ENCODE measurements at places on chromosomes 6 and 20.

DNA sequence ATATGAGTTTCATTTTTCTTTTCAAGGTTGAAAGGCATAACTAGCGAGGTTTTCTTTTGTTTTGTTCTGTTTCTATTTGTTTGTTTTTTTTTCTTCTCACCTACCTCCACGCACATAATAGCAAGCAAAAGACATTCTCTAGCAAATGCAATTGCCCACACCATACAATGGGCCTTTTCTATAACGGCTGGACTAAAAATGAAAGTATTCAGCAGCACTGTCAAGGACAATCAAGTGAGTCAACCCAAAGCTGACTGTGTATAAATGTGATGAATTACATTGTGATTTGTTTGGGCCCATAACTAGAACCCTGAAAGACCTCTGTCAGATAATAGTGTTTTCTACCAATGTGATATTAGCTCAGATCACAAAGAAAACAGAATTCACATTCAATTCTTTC lies 496.7 kb downstream of the RNF144B start:
- no peak for DNase-seq

DNA sequence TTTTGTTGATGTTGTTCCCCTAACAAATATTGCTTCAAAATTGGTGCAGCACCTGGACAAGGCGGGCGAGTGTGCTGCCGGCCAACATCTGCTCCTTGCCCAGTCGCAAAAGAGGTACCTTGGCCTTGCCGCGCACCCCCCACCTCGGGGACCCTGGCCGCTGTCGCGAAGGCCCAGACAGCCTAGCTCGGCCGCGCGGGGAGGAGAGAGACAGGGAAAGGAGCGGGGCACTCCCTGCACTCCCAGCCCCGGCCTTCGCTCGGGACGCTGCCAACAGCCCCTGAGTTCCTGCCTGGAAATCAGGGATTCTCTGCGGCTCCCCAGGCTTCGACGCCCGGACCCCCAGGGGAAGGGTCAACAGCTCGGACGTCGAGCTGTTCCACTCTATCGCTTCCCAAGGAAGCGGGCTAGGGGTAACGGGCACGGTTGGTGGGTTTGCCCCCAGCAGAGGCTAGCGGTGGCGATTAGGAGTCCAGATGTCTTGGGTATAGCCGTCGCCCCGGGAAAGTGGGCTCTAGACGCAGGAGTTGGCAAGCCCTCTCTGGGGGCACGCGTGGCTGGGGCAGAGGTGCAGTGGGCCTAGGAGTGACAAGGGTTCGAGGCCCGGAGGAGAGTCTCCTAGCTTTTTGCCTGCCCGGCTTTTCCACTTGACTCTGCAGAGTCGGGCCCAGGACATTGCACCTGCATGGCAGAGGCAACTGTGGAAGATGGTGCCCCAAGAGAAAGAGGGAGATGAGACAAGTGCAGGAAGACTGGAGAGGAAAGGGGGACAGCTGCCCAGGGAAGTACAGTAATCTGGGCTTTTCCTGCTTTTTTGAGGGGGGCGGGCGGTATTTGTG lies 8.2 kb downstream of the POU3F2 start:
- no peak for DNase-seq

DNA sequence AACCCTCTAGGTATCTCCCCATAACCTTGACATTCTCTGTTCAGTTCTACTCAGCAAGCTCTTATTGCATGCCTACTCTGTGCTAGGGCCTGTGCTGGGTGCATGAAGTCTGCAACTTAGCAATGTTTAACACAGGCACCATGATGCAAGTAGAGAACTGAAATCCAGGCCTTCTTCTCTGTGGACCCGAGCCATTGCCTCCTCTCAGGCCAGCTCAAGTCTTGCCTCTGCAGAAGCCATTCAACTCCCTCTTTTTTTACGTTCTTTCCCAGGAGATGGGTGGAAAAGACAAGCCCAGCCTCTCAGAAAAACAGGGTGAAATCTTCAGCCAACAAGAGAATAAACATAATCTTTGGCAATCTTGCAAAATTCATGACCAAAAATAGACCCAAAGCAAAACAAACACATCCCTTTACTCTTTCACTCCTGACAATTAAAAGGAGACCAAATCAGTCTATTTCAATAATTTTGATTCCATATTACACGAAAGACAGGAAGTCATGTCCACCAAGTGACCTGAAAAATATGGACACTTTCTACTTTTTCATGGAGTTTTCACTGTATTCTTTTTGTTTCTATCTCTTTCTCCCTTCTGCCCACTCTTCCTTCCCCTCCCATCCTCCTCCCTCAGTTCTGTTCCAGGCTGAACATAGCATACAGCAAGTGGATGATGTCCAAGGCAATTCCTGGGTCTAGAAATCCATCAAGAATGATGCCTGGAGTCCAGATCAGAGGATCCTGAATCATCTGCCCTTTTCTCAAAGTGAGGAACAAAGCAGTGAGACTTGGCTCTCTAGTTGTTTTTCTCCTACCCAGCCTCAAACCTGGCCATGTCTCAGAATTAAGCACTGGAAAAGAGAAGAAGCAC lies 45.4 kb upstream of the MOCS1 start:
- no peak for DNase-seq

- DNase-seq = no peak
Measured at GRCh38 chr20:47187450-47188195, 168.9 kb downstream of the ZMYND8 start.

GRCh38 chr6:142322504-142323198 lies 20.8 kb downstream of the ADGRG6 start:
- no peak for DNase-seq

GRCh38 chr6:138647006-138647405 lies 126.6 kb upstream of the CCDC28A start:
- DNase-seq = no peak

DNA sequence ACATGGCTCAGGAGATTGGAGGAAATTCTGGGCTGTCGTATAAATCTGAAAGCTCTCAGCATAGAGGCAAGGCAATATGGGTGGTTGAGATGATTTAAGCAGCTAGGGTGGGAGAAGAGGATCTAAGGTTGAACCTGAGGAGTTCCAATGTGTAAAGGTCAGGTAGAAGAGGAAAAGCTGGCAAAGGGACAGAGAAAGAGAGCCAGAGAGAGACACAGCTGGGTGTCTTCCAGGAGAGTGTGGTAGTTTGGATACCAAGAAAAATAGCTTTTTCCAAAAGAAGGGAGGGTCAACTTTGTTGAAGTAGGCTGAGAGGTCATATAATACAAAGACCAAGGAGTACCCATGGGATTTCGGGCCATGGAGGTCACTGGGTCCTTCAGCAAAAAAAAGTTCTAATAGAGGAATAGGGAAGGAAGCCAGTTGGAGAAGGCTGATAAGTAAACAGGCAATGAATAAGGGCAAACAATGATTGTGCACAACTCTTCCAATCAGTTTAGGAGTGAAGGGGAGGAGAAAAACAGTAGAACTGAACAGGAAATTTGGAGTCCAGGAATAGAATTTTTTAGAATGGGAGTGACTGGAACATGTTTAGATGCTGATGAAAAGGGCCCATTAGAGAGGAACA lies 135.1 kb downstream of the QRSL1 start:
- DNase-seq = no peak

DNA sequence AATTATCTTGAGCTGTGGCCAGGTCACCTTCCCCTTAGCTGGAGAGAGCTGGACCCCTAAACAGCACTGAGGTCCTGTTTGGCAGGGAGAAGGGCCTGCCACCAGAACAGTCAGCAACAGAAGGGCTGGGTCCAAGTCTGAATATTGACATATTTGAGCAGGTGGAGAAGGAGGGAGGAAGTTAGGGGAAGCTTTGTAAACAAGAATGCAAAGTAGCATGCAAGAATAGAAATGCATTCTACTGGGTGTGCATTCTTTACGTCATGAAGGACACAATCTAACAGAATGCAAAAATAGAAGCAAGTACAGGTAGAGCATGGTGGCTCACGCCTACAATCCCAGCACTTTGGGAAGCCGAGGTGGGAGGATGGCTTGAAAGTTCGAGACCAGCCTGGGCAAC lies 100.5 kb downstream of the QRSL1 start:
- no peak for DNase-seq

GRCh38 chr6:19849755-19850154 lies 12.6 kb downstream of the ID4 start:
- DNase-seq = no peak

Measured in GM06990 (cell line).